Muscle of leg (tissue), 16 donors: ENCODE measurements at places on chromosomes 5 and 9. TPM values are rescaled to one million over a fixed set of nuclear protein-coding genes. Genes with fewer than 3 reads are reported as not detected.
A peak's percentile ranks its signal among the peaks of the same experiment; 100 is the strongest.

DNA sequence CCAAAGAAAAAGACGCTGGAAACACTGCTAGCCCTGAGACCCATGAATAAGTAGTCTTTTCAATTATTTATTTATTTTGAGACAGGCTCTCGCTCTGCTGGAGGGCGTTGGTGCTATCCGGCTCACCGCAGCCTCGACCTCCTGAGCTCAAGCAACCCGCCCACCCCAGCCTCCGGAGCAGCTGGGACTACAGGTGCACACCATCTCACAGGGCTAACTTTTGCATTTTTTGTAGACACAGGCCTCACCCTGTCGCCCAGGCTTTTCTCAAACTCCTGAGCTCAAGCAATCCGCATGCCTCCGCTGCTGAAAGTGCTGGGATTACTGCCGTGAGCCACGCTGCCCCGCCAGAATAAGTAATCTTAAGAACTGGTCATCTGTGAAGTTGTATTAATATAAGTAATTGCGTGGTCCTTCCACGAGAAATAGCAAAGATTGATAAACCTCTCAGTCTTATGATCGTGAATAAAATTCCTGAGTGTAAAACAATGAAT, 1.6 kb downstream of the ANXA2R start:
- no peak for DNase-seq

GRCh38 chr5:67214707-67215447, 18.3 kb upstream of the CD180 start:
- DNase-seq = peak; percentile 33

- no peak for DNase-seq
These were observed 56.6 kb downstream of the SLC28A3 start for GRCh38 chr9:84283946-84284345.

SURF6 gene
- 23.9 TPM for polyA plus RNA-seq

BTNL3 gene
- polyA plus RNA-seq = not detected

- DNase-seq = no peak
These were observed 78.4 kb upstream of the IL7R start for GRCh38 chr5:35778259-35778769.

SIT1 gene
- polyA plus RNA-seq = not detected

DNA sequence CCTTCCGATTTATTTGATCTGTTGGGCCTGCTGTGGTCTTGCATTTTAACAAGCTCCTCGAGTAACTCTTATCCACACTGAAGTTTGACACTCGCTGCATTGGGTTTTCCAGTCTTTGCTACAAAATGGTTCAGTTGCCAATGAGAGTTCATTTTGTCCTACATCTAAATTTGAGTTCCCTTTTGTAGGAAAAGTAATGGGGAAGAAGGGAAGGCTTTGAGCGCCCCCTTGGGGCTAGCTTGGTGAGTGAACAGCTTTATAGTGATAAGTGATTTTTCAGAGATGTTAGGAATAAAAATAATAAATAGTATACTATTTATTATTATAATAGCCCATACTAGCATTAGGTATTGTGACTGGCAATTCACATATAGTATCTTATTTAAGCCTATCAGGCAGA, 89.9 kb upstream of the GNAQ start:
- peak; percentile 65 for DNase-seq

- no peak for DNase-seq
These were observed 9.1 kb upstream of the EGFLAM start for GRCh38 chr5:38249301-38249700.

GRCh38 chr5:130141659-130142320, 237.5 kb downstream of the CHSY3 start:
- no peak for DNase-seq

DNA sequence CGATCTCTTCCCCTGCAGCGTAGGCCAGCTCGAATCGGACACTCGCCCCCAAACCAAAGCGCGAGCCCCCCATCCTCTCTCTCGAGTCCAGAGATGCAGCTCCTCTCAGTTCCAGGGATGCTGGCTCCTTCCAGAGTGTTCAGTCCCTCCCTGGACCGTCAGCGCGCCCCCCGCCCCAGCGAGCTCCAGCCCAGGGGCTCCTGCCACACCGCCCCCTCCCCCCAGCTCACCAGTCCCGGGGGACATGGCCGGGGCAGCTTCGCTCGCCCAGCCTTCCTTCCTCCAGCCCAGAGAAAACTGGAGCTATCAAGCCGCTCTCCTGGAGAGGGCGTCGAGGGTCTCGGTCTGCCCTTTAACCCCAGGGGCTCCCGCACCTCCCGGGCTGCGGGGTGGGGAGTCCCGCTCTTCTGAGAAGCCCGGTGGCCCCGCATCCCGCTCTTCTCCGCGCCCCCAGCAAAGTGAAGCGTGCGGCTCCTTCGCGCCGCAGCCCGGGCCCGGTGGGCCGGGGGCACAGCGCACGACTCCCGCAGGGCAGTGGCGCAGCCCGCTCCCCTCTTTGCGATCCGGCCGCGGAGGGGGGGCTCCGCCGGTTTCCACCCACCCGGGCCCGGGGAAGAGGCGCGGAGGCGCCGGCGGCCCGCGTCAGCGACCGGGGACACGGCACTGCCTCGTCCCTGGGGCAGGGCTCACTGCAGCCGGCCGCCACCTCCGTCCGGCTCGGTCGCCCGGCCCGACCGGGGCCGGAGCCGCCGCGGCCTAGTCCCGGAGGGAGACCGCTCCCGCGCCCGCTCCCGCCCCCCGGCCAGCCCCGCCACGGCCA, 587 bp downstream of the MIER3 start:
- DNase-seq = peak; percentile 61

KLHL3 gene
- 3.0 TPM for polyA plus RNA-seq

AQP7 gene
- 1.5 TPM for polyA plus RNA-seq

JADE2 gene
- polyA plus RNA-seq = 2.3 TPM

DNA sequence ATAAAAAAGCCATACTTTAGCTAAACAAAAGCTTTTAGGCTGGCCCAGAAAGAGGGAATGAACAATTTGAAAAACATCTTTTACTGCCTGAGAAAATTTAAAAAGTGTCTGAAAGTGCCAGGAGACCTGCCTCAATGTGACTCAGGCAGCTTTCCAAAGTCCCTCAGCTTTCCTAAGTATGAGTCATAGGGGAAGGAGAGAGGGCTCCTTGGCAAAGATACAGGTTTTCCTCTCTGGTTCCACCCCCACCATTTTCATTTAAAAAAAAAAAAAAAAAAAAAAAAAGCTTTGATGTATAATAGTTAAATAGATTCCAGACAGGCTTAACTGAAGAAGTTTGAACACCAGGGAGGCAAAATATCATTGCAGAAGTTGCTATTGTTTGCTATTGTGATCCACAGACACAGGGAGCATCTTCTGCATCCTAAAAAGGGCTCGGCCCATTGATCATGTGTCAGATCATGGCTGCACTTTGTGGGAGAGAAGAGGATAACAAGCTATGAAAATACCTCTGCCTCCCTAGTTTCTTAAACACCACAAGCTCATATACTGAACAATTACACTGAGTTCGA, 71.5 kb downstream of the MRPS27 start:
- peak; percentile 86 for DNase-seq

DNA sequence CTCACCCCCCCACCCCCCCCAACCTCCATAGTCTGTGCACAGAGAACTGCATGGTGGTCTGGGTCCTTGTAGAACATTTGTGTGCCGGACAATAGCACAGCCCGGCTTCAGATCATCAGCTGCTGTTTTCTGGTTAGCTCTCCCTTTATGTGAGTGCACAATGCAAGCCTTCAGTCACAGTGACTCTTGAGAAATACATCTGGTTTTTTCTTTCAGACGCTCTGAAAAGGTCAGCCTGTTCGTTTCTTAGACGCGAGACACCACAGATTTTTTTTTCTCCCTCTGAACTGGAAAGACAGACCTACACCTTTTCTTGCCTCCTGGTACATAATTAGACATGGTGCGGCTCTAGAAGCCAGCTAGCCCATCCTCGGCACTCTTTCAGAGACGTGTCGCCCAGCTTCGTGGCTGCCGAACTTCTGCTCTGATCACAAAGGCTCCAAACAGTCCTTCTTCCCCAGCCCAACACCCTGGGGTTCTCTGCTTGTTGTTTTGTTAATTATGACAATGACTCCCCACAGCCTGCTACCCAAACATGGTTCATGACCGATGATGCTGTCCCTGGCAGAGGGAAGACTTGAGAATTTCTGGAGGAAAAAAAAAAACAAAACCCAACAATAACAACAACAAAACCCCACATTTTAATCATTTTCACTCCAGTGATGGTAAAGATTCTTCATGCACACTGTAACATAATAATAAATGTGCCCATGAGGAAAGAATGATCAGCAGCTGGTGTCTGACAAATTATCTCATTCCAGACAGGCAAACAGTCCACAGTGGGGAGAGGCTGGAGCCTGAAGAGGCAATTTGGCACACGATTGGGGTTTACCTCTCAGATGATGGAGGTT, 241.4 kb upstream of the ZNF462 start:
- DNase-seq = peak; percentile 64

DNA sequence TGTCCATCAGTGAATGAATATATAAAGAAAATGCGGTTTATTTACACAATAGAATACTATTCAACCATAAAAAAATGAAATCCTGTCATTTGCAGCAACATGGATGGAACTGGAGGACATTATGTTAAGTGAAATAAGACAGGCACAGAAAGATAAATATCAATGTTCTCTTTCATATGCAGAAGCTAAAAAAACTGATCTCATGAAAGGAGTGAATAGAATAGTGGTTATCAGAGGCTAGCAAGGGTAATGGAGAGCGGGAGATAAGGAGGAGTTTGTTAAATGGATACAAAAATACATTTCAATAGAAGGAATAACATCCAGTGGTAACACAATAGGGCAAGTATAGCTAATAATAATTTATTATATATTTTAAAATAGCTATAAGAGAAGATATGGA, 65.0 kb downstream of the AGTPBP1 start:
- no peak for DNase-seq

- DNase-seq = peak; percentile 90
These were observed 4.6 kb upstream of the MYOZ3 start for GRCh38 chr5:150656191-150657132.

GRCh38 chr5:5979377-5979760, 399.0 kb downstream of the MED10 start:
- no peak for DNase-seq

DNA sequence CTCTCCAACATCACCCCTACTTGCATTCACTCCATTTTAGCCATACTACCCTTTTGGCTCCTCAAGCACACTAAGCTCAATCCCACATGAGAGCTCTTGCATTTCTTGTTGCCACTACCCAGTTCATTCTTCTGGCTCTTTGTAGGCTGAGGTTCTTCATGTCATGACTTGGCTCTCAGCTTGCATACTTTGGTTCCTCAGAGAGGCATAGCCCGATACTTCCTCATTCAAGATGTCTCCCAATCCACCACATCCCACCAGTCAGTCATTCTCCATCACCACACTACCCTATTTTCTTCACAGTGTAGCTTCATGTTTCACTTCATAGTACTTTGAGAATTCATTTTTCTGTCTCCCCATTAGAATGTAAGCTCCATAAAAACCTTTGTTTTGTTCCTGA, 116.7 kb downstream of the NR6A1 start:
- DNase-seq = no peak

TEX10 gene
- 21.9 TPM for polyA plus RNA-seq

TMEM232 gene
- polyA plus RNA-seq = 0.51 TPM

PCDHB11 gene
- 2.5 TPM for polyA plus RNA-seq

ALG2 gene
- 19.3 TPM for polyA plus RNA-seq

CDKN2A gene
- 0.22 TPM for polyA plus RNA-seq

- DNase-seq = no peak
These were observed 120.7 kb downstream of the PAPPA start for GRCh38 chr9:116274293-116274692.

MAPKAP1 gene
- 59.6 TPM for polyA plus RNA-seq

LHX3 gene
- not detected for polyA plus RNA-seq

NIM1K gene
- 1.2 TPM for polyA plus RNA-seq

BARX1 gene
- polyA plus RNA-seq = not detected

DNA sequence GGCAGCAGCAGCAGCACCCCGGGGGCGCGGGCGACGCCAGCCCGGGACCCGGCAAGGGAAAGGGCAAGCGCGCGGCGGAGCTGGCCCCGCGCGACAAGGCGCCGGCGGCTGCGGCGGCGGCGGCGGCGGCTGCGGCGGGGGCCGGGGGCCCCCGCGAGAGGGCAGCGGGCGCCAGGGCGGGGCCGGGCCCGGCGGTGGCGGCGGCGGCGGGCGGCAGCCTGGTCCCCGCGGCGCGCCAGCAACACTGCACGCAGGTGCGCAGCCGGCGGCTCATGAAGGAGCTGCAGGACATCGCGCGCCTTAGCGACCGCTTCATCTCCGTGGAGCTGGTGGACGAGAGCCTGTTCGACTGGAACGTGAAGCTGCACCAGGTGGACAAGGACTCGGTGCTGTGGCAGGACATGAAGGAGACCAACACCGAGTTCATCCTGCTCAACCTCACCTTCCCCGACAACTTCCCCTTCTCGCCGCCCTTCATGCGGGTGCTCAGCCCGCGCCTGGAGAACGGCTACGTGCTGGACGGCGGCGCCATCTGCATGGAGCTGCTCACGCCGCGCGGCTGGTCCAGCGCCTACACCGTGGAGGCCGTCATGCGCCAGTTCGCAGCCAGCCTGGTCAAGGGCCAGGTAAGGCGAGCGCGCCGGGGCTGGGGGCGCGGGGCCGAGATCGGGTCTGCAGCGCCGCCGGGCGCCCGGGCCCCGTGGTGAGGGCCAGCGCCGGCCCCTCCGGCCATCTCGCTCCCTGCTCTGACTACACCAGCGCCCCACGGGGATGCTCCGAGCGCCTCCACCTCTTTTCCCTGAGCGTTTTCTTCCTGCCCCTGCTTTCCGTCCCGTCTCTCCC, at the start of gene UBE2QL1:
TSS of gene UBE2QL1 (plus strand) at position 238 of the 843 bp plus-strand sequence. CDS start at position 273, 35 bp downstream.
- DNase-seq = peak; percentile 17

OMD gene
- 2.7 TPM for polyA plus RNA-seq

DNA sequence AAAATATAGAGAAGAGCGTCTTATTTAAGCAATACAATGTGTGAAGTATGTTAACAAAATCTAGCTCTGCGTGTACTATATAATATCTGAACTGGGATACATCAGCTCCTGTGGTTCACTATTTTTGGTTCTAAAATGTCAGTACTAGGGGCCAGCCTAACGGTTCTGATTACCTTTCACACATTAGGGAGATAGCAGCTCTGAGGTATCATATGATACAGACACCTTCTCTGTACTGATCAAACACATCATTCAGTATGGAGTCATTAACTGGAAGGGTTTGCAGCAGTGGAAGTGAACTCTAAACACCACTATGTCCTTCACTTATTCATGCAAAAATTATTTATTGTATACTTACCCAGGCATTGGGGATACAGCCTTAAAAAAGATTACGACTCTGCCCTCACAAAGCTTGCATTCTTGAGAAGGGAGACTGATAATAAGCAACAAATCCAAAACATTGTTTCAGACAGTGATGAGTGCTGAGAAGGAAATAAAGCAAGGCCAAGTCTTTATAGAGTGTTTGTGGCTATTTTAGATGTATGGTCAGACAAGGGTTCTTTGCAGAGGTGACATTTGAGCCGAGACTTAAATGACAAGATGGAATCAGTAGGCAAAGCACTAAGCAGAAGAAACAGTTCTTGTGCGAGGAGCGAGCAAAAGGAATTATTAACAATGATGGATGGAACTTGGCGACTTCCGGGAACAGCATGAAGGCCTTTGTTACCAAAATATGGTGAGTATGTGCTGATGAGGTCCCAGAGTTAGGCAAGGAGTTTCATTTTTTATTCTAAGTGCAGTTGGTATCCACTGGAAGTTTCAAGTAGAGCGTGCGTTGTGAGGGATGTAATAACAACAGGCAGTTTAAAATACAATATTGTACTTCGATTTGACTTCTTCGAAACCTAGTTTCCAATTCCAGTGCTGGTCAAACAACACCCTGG, 1.8 kb upstream of the LNPEP start:
- peak; percentile 64 for DNase-seq

- no peak for DNase-seq
These were observed 69.5 kb upstream of the MAP3K1 start for GRCh38 chr5:56745864-56746263.

GRCh38 chr9:10371824-10372223, 241.0 kb downstream of the PTPRD start:
- DNase-seq = no peak

GRCh38 chr5:67215519-67216471, 19.2 kb upstream of the CD180 start:
- peak; percentile 85 for DNase-seq

SPATA31C2 gene
- polyA plus RNA-seq = 0.07 TPM

TRIM36 gene
- 1.8 TPM for polyA plus RNA-seq
